ENCODE measurements at places on chromosomes 3 and 15.

GRCh38 chr3:157520485-157521150 lies 17.4 kb upstream of the VEPH1 start:
- no peak for DNase-seq

GRCh38 chr15:50083424-50084025 lies 35.5 kb downstream of the ATP8B4 start:
- no peak for DNase-seq

DNA sequence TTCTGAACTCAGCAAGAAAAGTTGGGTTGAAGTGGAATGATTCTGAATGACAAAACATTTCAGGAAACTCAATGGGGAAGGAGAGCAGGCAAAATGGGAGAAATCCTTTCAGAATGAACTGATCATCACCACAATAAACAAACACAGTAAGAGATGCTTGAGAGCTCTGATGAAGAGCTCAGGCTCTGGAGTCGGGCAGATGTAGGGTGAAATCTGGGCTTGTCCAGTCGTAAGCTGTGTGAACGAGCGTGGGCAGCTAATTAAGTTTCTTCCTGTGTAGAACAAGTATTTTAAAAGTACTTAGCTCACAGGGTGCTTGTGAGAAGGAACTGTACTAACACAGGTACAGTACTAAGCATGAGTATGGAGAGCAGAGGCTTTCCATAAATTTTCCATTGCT lies 406.2 kb downstream of the FOXP1 start:
- no peak for DNase-seq

GRCh38 chr15:83082730-83083386 lies 15.8 kb upstream of the BTBD1 start:
- DNase-seq = no peak

- DNase-seq = no peak
These were observed 3.8 kb downstream of the PEAK1 start for GRCh38 chr15:77416148-77416455.

- no peak for DNase-seq
These were observed 210.5 kb downstream of the DTWD1 start for GRCh38 chr15:49831206-49831965.

- DNase-seq = no peak
These were observed 80.9 kb downstream of the STT3B start for GRCh38 chr3:31613654-31614053.

DNA sequence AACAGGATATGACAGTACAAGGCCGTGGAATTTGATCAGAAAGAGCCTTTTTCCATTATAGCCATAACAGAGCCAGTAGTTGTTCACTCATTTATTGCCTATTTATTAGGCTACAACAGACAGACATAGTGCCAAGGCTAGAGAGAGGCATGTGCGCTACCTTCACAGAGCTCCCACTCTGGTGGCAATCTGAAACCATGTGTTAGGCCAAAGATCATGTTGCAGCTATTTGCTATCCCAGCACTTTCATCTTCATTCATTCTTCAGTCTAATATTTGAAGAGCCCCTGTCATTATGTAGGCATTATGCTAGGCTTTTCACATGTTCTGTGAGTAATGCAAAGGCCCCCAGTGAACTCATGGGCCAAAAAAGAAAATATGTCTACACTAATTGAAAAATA lies 404.8 kb downstream of the IGSF11 start:
- DNase-seq = no peak

GRCh38 chr3:122094125-122094524 lies 39.0 kb downstream of the CD86 start:
- no peak for DNase-seq

DNA sequence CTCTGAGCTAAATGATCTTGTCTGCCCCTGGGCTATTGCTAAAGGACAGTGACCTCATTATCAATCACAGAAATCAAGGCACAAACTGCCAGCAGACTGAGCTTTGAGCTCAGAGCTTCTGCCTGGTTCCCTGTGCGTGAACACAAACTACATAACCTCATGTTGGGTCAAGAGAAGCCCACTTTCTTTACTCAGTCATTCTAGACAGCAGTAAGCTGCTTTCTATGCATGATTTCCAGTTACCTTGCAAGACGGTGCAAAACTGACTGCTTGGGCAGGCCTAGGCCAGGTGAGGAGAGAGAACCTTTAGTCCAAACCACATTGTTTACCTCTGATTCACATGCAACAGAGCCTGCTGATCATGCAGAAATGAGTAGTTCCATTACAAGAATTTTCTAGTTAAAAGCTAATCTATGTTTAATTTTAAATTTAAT lies 75.1 kb downstream of the ARRDC4 start:
- no peak for DNase-seq

DNA sequence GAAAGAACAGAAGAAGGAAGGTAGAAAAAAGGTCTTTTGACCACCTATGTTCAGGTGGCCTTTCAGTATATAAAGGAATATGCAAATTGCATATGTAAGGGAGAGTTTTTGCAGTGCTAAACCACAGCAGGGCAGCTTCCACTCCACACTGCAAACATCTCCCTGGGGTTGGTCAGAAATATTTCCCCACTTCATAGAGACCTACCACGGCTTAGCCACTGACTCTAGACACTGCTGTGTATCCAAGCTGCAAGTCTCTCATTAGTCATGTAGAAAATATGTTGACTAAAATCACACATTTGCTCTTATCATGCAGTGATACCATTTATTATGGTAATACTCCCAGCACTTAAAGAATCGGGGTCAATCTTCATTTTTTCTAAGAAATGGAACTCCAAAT lies 214.9 kb upstream of the NR2F2 start:
- DNase-seq = no peak

DNA sequence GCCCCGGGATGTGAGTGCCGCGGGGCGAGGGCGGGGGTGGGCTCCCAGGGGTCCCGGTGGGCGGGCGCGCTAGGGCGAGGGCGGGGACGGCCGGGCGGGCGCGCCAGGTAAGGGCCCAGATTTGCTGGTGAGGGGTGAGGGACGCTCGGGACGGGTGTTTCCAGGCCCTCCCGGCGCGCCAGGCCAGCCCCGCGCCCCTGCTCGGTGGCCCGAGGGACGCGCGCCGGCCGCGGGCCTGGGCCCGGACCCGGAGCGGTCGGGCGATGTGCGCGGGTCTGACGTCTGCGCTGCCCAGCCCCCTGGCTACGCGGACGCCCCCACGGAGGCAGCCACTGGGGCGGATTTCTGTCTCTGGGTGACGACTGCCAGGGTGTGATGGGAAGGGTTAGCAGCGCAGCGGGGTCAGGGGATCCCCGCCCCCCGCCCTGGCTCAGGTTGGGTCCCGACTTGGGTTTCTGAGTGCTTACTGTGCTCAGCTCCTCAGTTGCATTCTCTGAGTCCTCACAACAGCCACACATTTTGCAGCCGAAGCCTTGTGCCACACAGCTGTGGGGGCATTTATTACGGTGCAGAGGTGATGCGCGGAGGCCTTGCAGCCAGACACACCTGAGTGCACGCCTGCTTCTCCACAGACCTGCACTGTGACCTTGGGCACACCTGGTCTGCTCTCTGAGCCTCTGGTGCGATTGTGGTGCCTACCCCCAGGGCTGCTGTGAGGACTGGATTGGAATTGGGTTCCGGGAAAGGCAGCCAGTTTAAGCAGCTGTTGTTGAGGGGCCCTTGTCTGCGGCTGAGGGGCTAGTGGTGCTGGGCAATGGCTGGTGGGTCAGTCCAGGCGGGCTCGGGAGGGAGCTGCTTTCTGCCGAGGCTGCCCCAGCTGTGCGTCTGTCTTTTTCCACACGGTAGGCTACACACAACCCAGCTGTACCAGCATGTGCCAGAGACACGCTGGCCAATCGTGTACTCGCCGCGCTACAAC lies 523 bp downstream of the HDAC11 start:
- no peak for DNase-seq

GRCh38 chr15:66841953-66842681 lies 140.1 kb downstream of the SMAD6 start:
- DNase-seq = no peak

DNA sequence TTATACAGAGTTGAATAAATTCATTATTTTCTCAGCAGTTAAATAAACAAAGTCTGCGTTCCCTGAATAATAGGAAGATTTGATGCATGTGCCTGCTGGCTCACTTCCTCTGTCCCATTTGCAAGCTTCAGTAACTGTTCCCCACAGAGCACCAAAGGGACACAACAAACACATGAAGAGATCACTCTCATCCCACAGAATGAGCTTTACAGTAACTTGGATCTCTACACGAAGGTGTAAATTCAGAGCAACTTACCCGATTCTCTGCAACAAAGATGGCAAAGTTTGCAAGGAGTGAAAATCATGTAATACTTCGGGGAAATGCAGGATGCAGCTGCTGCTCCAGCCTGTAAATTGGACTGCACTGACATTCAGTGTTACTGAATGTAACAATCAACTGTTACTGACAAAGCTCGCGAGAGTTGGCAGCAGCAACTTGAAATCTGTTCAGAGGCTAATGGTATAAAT lies at the start of gene BCHE:
Gene BCHE, minus strand, starts transcription at position 366 of the 468 bp plus-strand sequence. CDS start 6,390 bp downstream, outside the sequence.
- no peak for DNase-seq

GRCh38 chr3:145843561-145843960 lies 317.4 kb downstream of the PLOD2 start:
- DNase-seq = no peak

- no peak for DNase-seq
These were observed 56.8 kb downstream of the KAT2B start for GRCh38 chr3:20097015-20097414.

- no peak for DNase-seq
These were observed 6.2 kb downstream of the MGA start for GRCh38 chr15:41666353-41666920.

DNA sequence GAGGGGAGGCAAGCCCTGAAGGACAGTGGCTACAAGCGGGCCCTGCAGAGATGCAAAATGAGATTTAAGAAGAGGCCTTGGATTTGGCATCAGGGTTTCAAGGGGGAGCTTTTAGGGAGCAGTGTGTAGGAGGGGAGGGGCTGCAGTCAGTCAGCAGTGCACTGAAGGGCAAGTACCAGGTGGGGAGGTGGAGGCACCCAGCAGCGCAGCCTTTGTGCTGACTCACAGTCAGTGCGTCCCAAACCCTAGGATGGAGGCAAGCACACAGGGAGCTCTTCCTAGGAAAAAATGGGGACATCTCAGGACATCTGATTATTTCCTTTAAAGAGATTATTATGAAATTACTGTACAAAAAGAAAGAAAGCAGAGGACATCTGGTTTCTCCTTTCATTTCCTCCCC lies 80.0 kb downstream of the AAGAB start:
- no peak for DNase-seq

GRCh38 chr3:115022835-115023398 lies 124.2 kb downstream of the ZBTB20 start:
- DNase-seq = no peak

DNA sequence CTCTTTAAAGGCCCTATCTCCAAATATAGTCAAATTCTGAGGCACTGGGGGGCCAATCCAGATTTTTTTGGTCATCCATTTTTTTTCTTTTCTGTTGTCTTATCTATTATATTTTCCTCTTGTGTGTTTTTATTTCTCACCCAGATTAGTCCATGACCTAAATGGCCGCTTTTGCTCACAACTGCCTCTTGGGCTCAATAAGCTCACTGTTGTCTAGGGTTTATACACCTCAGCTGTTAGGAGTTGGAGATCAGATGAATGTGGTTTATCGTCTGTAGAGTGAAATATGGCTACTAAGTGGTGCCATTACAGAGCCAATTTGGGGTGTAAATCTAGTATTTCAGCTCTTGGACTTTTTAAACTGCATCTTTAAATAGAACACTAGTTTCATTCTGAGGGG lies 173.3 kb downstream of the GHSR start:
- no peak for DNase-seq

- DNase-seq = no peak
These were observed 39.9 kb downstream of the KLF15 start for GRCh38 chr3:126317029-126317996.

DNA sequence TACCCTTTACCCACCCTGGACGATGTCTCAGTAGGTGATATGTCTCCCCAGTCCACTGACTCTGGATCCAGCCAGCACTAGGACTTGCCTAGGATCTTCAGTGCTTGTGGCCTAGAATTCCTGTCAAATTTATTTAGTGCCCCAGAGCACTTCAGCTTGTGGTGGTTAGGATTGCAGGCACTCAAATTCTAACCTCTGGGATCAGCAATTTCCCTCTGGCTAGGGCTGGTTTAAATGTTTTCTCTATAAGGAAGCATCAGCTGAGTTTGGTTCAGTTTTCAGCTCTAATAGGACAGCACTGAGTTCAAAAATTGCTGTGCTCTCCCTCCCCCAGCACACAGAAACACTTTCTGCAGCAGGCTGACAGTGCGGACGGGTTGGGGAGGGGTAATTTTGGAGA lies 8.1 kb downstream of the OR5H6 start:
- DNase-seq = no peak

GRCh38 chr3:180048840-180049239 lies 12.1 kb upstream of the PEX5L start:
- DNase-seq = no peak

DNA sequence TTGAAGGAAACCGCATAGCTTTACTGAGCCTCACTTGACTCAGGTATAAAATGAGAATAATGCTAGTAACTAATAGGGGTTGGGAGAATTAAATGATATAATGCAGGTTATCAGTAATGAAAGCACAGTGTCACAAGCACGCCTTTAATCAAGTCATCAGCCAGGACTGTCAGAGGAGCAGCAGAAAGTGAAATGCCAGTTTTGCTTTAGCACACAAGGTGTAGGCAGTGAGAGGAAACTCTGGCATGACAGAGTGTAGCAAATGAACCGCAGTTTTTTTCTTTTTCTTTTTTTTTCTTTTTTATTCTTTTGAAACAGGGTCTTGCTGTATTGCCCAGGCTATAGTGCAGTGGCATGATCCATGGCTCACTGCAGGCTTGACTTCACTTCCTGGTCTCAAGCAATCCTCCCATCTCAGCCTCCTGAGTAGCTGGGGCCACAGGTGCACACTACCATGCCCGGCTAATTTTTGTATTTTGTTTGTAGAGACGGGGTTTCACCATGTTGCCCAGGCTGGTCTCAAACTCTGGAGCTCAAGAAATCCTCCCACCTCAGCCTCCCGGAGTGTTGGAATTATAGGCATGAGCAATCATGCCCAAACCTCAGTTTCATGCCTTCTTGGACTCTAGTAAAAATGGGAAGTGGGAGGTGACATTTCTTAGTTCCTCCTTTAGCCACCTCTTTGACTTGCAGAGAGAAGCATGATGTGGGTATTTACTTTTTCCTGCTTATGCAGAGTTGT lies 9.7 kb upstream of the SCAANT1 start:
- DNase-seq = no peak

GRCh38 chr3:17151598-17152373 lies 267.0 kb downstream of the PLCL2 start:
- DNase-seq = peak; percentile 71

DNA sequence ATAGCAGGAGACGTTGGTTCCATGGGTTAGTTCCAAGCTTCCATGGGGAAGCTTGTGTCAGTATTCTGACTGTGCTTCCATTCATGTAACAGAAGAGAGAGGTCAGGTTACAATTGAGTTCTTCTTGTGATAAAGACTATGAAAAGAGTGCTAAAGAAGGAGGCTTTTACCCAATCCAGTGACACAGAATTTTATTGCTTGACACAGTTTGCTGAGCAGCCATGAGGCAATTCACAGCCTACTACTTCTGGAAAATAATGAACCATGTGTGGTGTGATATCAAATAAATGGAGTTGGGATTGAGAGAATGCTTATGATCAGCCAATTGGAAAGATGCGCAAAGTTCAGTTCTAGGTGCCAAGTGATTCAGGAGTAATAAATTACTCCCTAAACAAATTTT lies 233.4 kb downstream of the LSAMP start:
- DNase-seq = no peak
